IMR-90 (cell line): ENCODE measurements at places on chromosomes 16 and 17. TPM values are rescaled to one million over a fixed set of nuclear protein-coding genes. Genes with fewer than 3 reads are reported as not detected.

DNA sequence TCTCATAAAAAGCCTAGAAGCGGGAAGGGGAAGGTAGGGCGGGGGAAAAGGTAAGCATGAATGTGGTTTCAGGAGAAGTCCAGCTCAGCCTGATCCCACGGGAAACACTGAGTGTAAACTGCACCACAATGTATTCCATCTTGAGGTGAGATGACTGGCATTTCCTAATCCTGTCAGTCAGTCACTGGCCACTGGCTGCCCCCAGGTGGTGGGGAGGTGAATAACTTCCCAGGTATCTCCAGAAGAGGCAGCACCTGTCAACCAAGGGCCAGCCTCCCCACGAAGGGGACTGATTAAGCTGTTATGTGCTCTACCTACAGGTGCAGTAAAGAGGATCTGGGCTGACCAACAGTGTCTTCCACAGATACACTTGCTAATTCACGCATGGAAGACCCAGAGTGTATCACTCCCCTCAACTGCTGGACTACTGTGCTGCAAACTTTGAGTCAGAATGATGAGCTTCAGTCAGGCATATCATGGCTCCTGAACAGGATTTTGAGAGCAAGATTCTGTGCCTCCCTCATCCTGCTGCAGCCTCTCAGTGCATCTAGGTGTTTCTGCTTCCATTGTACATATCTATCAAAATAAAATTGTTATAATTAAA lies 108.5 kb upstream of the CCL2 start:
- no peak for DNase-seq

GRCh38 chr17:58484600-58484999 lies 3.6 kb downstream of the HSF5 start:
- DNase-seq = no peak

DNA sequence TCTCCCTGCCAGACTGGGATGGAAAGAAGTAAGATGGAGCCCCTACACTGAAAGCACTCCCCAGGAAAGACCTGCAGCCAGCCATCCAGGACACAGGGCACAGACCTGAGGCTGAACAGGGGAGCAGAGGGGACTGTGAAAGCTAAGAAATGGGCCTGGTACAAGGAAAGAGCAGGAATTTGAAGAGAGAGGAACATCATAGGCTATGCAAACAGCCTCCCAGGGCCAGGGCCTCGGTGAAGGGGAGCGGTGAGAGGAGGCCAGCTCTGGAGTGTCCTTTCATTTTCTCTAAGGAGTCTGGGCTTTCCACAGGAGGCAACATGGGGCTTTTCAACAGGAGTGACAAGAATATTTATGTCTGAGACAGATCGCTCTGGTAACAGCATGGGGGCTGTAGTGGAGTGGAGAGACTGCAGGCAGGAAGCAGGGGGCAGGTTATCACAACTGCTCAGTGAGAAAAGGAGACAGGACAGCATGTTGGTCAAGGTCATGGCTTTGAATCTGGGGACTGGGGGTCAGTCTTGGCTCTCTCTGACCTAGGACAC lies 50.1 kb downstream of the TOM1L2 start:
- DNase-seq = no peak

- no peak for DNase-seq
Observed at GRCh38 chr17:77601054-77601979, 357.2 kb upstream of the TNRC6C start.

Gene CIBAR2
- 0.16 and 0.24 TPM in 2 replicates for polyA plus RNA-seq
